Cortex of kidney (tissue), 1 donor: ENCODE measurements at places on chromosomes 16 and 17.

- DNase-seq = no peak
These were observed 10.9 kb upstream of the IL34 start for GRCh38 chr16:70635336-70636016.

- no peak for DNase-seq
These were observed 41.5 kb upstream of the ABCC12 start for GRCh38 chr16:48197294-48197693.

DNA sequence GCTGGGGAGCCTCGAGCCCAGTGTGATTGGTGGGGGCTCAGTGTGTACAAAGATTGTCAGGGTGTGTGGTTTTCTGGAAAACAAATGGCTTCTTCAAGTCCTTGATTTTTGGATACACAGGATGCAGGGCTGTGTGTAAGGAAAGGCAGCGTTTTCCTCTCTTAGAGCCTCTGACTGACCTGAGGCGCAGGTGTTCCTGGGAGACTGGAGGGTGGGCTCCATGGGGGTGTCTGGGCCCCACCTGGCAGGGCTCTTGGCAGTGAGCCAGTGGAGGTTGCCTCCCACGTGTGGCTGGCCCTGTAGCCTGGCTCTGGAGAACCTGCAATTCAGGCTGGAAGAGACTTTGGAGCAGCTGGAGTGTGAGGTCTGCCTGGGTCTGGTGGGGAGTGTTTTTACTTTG is 5.0 kb downstream of the FOXK2 start:
- DNase-seq = no peak

GRCh38 chr17:75090871-75091854 is 3.4 kb downstream of the SLC16A5 start:
- DNase-seq = no peak

DNA sequence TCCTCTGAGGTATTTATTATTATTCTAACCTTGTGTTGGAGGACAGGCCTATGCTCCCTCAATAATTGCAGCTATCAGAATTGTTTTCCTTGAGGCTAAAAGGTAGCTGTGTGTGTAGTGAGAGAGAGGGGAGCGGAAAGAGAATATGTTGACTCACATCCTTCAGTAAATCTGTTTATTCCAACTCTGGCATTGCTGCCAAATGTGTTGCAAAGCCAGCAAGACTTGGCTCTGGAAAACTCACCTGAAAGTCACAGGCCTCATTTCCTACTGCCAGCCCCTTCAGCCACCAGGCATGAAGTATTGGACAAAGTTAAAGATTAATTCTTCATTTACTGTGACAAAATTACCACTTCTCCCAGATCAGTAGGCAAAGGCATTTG is 9.6 kb downstream of the CA10 start:
- no peak for DNase-seq

- no peak for DNase-seq
These were observed 75.2 kb downstream of the WWP2 start for GRCh38 chr16:69837380-69837779.

GRCh38 chr17:79874329-79874981 is 35.2 kb upstream of the CBX4 start:
- no peak for DNase-seq

GRCh38 chr16:86713021-86713631 is 134.8 kb downstream of the FOXL1 start:
- DNase-seq = no peak

DNA sequence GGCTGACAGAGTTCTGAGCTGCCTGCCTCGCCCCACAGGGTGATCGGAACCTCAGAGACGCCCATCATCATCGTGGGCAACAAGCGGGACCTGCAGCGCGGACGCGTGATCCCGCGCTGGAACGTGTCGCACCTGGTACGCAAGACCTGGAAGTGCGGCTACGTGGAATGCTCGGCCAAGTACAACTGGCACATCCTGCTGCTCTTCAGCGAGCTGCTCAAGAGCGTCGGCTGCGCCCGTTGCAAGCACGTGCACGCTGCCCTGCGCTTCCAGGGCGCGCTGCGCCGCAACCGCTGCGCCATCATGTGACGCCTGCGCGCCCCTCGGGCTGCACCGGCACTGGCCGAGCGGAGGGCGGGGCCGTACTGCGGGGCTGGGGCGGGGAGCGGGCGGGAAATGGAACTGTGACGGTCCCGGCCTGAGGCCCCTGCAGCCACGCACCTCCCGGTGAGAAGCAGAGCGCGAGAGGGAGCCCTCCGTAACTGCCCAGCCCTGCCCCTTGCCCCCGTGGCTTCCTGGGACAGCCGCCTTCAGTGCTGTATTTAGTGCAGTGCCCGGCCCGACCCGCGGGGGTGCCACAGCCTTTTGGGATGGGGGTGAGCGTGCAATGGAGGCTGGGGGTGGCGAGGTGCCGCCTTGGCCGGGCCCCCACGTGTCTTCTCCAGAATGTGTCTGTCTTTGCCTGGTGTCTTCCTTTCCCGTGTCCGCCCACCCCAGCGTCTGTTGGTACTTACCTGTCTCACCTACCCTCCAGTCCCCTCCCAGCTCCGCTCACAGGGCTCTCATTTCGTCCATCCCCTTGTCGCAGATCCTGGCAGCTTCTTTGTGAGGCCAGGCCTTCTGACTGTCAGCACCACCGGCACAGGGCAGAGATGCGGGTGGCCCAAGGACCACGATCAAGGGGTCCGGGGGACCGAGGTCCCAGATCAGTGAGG is 9.8 kb downstream of the RASL10B start:
- no peak for DNase-seq

GRCh38 chr16:88815901-88816589 is 4.3 kb upstream of the APRT start:
- DNase-seq = no peak

- no peak for DNase-seq
These were observed 3.6 kb downstream of the FLYWCH1 start for GRCh38 chr16:2915196-2915929.

- no peak for DNase-seq
These were observed 5.7 kb upstream of the CHST4 start for GRCh38 chr16:71520550-71520949.

GRCh38 chr17:28468781-28469180 is 4.7 kb upstream of the SLC13A2 start:
- no peak for DNase-seq

DNA sequence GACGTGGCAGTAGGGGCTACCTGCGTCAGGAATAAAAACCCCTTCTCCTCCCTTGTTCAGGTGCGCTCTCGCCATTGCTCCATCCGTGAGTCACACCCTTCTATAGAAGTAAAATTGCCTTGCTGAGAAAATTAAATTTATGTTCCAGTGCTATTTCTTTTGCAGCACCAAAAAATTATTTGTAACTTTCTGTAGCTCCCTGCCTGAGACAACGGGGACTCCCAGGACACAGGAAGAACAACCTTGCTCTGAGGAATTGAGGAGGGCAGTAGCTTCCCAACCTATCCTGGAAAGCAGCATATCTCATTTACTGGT is 85.4 kb downstream of the EMP2 start:
- no peak for DNase-seq

DNA sequence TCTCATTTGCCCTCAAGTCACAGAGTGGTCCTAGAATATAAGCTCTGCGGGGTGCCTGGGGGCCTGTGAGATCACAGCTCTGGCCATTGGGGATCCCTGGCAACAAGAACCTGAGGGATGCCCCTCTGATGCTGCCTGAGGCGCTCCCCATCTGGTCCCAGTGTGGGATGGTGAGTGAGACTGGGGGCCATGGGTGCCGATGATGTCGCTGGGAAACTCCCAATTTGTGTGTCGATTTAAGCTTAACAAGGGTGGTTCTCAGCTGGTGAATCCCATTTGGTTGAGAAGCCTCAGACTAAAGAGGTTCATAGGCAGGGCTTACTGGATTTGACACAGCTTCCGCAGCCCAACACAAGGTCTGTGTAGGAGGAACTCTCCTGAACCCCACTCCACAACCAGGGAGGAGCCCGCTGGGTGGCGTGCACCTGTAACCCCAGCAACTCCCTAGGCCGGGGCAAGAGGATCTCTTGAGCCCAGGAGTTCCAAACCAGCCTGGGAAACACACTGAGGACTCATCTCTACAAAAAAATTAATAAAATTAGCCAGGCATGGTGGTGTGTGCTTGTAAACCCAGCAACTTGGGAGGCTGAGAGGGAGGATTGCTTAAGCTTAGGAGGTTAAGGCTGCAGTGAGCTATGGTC is 63.7 kb upstream of the SIAH1 start:
- DNase-seq = no peak

GRCh38 chr17:58517378-58517927 is 3.0 kb upstream of the MTMR4 start:
- no peak for DNase-seq

DNA sequence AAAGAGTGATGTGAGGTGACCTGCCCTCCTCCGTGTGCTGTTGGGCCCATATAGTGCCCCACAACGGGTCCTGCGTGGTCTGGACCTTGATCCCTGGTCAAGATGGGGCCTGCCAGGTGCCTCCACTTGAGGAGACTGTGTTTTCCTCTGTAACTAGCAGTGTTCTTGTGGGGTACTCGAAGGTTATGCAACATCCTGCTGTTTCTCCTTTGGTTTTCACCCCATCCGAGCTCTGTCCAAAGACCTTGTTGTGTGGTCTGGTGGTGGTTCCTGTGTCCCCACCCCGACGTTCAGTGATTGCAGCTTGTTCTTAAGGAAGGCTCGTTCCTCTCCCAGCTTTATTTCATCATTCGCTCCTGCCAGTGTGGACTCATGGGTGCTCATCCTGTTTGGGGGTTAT is 38.7 kb upstream of the ZNF750 start:
- DNase-seq = no peak

DNA sequence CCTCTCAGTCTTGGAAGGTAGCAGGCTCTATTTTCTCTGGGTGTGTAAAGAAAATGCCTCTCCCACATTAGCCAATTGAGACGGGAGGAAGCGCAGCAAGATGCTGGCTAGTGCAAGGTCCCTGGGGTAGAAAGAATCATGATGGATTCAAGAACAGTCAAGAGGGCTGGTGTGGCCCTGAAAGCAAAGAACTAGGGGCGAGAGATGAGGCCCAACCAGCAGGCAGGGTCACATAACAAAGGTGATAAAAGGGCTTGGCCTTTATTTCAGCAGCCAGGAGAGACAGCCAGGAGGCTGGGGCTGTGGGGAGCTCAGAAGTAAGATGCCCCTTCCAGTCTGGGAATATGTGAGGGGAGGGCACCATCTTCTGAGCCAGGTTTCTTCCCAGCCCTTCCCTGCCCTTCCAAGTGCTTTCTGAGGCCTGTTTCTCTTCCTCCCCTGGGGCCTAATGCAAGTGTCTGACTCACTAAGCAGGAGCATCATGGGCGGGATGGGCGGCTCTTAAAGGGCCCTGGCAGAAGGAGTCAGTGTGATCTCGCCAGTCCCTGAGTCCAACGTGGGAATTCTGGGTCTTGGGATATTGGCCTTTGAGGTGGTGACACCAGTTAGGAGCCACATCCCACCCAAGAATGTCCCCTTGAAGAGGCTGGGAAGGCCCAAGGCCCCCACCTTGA is 3.9 kb upstream of the NLRC5 start:
- no peak for DNase-seq

- DNase-seq = no peak
These were observed 2.2 kb upstream of the CHD3 start for GRCh38 chr17:7886227-7887037.

- DNase-seq = no peak
These were observed 45.6 kb upstream of the HOXB9 start for GRCh38 chr17:48671697-48672171.

DNA sequence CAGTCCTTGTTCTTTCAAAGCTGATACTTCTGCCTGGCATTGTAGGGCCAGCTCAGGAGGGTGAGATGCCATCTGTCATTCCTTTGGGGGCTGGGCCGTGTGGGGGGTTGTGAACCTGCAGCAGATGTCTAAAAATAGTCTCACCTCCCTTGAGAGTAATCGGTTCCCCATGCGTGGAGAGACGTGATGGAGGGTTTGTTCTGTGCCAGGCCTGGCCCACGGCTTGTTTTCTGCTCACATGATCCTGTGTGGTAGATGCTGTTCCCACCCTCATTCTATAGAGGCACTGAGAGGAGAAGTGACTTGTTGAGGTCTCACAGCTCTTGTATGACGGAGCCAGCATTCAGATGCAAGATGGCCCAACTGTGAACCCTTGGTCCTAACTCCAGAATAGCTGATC is 4.6 kb downstream of the IRF8 start:
- no peak for DNase-seq

DNA sequence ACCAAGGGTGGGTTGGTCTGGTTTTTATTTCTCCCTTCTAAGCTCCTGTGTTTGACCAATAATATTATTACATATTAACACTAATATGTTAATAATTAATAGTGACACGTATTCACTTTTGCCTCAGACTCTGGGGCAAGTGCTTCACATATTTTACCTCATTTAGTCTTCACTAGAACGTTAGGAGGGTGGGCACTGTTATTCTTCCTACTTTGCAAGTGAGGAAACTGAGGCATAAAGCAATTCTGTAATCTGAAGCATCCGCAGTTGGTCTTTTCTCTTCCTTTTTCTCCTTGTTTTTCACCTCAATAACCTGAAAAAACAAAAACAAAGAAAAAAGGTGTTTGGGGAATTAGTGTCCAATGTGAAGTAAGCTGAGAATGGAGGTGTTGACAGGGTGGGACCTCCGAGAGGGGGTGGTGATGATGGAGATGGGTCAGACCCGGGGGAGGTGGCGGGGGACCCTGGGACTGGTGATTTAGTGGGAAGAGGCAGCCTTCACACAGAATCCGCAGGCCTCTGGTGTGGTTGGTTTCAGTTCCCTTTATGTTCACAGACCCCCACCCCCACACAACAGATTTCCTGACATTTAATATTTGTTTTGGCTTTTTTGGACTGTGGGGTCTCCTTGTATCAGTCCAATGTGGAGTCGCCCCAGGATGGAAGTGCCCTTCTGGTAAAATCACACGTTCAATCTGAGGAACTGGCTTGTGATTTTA is 3.7 kb downstream of the CDH1 start:
- DNase-seq = no peak

- no peak for DNase-seq
These were observed 17.1 kb downstream of the MPP2 start for GRCh38 chr17:43890240-43890639.

DNA sequence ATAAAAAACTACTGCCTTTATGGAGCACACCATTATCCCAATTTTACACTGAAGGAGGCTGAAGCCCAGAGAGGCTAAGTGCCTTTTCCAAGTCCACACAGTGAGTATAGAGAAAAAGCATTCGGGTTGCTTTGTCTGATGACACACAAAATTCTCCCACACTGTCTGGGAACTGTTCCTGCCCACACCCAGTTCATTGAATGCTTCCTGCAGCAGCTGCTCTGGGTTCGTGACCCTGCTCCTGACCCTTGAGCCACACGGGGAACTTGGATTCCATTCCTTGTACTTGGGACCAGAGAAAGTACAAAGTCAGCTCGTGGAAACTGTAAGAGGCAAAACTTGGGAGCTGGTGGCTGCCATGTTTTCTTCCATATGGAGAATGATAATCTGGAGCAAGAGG is 57.9 kb downstream of the AKAP1 start:
- no peak for DNase-seq
